Type B pancreatic cell (in vitro differentiated cells): ENCODE measurements at places on chromosomes 11 and 22.

DNA sequence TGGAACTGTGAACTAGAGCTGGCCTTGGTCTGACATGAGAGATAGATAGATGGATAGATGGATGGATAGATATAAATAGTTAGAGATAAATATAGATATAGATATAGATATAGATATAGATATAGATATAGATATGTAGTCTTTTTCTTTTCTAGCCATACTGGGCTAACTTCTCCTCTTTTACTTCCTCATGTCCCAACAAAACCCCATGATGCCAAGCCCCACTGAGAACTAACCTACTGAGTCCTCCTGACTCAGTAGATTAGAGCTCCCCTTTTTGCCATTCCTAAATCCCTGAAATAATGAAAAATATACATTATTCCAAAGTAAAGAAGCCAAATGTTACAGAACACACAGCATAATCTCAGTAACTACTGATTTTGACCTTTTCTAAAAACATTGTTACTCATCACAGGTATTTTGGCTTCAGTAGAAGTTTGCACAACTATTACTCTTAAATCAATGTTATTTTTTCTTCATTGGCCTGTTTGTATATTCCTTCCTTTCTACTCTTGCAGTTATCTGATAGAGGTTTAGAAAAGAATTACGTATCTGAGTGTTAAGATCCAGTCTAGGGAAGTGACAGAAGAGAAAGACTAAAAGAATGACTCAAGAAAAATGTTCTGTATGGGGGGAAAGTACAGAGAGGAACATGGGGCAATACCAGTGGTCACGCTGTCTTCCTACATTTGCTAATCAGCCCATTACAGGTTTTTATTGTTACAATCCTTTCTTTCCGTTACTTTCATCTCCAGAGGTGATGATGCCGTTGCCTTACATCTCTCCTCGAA is 6.0 kb upstream of the OR10D3 start:
- no peak for DNase-seq

GRCh38 chr11:47327025-47327424 is 25.5 kb downstream of the MYBPC3 start:
- no peak for DNase-seq

GRCh38 chr11:70826541-70827335 is 425.6 kb downstream of the SHANK2 start:
- DNase-seq = no peak

- no peak for DNase-seq
Measured at GRCh38 chr11:29483831-29484230, 533.0 kb downstream of the KCNA4 start.

GRCh38 chr11:44833221-44833876 is 106.6 kb downstream of the TSPAN18 start:
- no peak for DNase-seq

DNA sequence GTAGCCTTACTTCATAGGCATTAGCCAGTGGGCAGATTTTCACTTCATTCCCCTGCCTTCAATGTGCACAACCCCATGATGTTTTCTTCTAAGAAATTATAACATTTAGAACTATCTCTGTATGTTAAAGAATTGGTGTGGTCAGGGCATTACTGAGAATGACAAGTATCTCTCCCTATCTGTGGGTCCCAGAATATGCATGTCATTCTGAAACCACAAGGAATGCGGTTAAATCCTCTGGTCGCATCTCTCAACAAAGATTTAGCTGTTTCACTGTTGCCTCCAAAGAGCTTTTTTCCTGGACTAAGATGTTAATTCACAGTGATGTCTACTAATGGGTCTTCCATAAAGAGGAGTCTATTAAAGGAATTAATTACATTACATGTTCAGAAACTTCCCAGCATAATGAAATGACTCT is 62.7 kb downstream of the LIF start:
- no peak for DNase-seq

- no peak for DNase-seq
Measured at GRCh38 chr11:133952199-133953190, 4.3 kb downstream of the IGSF9B start.

DNA sequence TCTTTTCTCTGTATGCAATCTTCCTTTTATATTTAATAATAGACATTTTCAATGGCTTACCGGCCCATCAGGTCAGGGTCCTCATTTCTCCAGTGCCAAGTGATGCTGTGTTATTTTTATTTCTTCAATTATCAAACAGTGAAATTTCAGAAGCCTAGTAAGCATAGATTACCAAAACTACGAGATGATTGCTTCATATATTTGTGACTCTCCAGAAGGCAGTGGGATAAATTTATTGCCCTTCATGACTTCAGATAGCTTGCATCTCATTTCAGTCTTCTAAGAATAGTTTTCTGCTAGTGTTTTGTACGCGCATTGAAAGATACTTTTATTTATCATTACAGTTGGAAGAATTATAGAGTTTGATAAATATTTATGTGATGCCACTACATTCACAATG is 139.6 kb downstream of the FAT3 start:
- no peak for DNase-seq

GRCh38 chr22:22553141-22553540 is 5.9 kb downstream of the PRAME start:
- no peak for DNase-seq

- DNase-seq = no peak
Measured at GRCh38 chr11:32210556-32210955, 119.7 kb downstream of the RCN1 start.

DNA sequence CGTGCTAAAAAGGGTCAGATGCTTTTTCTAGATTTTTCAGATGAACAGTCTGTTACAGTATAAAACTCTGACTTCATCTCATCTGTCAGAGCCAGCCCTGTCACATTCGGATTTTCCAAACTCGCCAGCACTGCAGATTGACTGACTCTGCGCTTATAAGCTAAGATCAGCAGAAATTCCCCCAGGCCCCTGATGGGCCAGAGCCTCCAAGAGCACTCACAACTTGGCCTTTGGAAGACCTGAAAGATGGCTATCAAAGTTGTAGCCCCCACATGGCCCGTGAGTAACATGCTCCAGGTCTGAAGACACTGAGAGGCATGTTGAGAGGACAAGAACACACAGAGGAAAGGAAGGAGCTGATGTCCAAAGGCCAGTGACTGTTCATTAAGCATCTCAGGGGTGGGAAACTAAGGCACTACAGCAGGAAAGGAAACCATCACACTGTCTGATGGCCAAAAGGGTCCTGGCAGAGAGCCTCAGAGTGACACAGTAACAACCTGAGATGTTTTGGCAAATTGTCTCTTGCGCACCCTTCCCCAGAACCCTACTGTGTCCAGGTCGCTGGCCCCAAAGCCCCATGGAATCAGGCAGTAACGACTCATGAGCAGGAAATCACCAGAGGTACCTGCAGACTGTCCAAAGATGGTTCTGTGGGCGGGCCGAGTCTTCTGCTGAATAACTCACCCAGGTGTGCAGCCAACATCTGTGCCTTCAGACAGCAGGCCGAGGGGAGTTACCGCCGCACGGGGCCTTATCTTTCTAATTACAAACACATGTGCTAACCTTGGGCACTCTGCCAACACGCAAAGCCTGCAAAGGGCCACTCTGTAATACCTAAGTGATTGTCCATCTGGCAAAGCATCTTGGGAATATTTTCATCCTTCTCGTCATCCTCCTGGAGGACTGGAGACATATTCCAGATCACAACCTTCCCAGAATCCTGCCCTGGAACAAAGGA is 23.6 kb downstream of the HIRA start:
- DNase-seq = no peak

DNA sequence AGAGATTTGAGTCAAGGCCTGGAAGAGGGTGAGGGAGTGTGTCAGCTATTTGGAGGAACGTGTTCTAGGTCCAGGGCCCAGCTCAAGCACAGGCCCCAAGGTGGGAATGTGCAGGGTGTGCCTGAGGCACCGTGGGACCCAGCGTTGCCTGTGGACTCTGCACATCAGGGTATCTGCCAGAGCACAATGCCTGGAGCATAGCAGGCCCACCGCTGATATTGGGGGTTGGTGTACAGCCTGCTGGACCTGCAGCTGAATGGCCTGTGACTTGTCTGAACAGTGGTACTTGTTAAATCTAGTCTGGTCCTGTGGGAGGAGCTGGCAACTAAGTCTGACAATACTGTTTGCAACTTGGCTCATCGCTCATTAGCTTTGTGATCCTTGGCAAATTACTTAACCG is 131.7 kb downstream of the GRIK4 start:
- DNase-seq = no peak

- DNase-seq = no peak
Measured at GRCh38 chr22:46757104-46757503, 5.3 kb upstream of the TBC1D22A start.

DNA sequence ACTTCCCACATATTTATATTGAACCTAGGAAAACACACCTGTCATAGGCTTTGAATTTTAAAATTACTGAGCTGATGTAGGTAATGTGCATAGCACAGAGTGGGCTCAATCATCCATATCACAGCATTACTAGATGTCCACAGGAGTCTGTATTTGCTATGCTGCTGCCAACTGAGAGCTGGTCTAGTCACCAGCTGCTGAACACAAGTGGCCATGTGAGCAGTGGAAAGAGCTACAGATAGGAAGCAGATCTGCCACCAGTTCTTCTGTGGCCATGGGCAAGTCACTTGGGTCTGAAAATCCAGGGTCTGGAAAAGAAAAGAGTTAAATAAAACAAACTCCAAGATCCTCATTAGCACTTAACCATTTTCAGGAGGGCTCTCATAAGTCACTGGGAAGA is 91.8 kb downstream of the APIP start:
- DNase-seq = no peak

DNA sequence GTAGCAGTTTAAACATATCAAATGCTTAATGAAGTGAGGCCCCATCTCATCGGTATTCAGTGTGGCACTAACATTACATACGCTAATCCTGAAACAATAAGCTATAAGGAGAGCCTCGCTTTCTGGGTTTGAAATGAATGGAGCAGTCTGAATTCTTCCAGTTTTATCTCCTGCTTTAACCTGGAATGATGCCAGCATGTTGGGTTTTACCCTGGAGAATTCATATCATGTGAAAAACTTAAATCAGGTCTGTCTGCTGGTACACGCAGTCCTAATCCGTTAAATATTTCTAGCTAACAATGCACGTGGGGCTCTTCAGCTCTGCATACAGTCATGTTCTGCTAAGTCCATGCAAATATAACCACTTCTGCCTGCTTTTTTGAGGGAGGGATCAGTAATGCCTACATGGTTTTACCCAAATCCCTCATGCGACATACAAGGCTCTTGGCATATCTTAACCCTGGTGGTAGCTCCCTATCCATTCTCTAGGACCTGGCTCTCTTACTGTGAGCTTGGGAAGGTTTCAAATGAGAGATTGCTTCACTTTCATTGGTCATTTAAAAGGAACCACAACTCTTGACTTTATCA is 92.7 kb downstream of the COMMD9 start:
- no peak for DNase-seq

GRCh38 chr11:124315052-124315451 is 1.3 kb upstream of the OR8D1 start:
- no peak for DNase-seq

DNA sequence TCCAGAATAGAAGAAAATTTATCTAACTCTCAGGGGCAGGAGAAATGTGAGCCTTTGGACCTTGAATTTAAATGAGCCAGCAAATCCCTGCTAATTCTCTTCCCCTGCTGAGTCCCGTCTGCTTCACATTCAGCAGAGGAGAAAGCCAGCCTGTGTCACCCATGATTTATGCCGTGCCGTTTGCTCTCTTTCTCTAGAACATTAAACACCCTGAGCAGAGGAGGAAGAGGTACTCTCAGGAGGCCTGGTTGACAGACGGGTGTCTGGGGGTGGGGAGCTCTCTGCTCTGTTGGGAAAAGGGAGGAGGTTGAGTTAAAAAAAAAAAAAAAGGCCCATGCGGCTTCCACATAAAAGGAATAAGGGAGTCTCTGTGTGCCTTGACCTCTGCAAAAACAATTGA is 11.3 kb upstream of the MTMR3 start:
- peak; percentile 60 for DNase-seq

DNA sequence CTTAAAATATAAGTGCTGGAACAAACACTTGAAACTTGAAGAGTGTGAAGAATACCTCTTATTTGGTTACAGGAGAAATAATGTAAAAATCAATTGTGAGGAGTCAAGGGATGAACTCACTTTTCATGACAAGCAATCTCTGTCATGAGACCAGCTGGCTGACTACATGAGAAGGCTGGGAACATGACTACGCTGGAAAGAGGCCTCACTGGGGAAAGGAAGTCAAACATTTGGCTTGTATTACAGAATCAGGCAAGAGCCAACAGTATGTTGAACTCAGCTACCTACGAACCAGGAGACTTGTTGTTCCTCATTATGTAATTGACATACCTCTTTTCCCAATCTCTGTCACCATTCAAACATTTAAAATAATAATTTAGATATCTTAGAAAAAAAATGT is 14.4 kb downstream of the DCDC1 start:
- DNase-seq = no peak

DNA sequence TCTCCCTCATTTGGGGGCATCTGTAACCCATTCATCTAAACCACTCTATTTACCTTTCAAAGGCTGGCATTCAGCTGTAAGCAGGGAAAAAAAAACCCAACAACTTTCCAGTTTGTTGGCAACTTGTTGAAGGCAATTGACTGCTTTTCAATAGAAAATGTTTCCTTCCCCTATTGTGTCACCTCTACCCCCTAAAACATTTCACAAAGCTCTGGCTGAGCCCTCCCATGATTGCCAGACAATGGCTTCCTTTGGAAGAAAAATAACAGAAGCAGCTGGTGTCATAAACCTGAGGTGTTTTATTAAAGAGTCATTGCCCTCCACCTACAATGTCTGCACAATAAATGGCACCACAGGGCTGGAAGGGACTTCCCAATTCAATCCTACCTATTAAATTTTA is 22.1 kb upstream of the PSMA1 start:
- no peak for DNase-seq

- no peak for DNase-seq
Measured at GRCh38 chr11:65625628-65626342, 10.2 kb downstream of the PCNX3 start.

- no peak for DNase-seq
Measured at GRCh38 chr11:62439785-62440602, 21.2 kb downstream of the SCGB1A1 start.

DNA sequence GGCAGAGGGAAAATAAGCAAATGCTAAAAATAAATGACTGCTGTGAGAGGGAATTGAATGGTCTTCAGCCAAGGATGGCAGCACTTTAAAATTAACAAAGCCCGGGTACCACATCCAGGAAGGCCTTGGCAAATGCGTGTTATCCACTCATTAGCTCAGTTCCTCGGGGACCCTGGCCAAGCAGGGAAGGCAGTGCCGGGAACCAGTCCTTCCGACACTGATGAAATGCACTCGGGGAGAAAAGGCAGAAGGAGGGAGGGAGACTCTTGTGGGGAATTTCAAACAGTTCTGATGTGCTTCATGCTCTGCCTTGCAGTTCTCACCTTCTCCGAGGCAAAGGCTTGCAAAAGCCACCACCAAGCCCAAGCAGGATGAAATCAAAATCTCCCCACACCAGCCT is 38.3 kb downstream of the CLPB start:
- peak; percentile 48 for DNase-seq
